ENCODE measurements at places on chromosomes 2 and 18.

- no peak for DNase-seq
Observed at GRCh38 chr2:230762317-230762896, 49.8 kb downstream of the CAB39 start.

DNA sequence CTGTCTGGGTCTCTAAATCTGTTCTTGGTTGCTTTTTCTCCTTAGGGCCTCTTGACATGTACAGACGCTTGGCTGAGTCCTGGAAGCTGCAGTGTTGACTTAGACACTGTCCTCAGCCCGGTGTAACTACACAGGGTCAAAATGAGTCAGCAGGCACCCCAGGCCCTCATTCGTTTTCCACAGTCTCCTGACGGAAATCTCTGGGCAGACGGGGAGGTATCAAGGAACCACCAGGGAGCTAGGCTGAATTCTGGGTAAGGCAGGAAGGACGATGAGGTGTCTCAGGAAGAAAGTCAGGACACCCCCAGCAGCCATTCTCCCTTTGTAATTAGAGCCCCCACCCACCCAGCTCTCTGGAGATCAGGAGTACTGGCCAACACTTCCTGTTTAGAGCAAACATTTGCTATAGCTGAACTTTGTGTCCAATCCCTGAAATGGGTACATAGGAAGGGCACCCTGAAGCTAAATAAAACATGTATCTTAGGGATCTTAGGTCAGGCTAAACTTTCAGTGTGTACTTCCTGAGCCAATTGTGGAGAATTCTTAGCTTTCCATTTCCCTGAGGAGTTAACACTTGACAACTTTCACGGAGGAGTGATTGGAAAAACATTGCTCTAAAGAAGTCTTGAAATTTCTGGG, 23.9 kb upstream of the EPAS1 start:
- DNase-seq: no peak

DNA sequence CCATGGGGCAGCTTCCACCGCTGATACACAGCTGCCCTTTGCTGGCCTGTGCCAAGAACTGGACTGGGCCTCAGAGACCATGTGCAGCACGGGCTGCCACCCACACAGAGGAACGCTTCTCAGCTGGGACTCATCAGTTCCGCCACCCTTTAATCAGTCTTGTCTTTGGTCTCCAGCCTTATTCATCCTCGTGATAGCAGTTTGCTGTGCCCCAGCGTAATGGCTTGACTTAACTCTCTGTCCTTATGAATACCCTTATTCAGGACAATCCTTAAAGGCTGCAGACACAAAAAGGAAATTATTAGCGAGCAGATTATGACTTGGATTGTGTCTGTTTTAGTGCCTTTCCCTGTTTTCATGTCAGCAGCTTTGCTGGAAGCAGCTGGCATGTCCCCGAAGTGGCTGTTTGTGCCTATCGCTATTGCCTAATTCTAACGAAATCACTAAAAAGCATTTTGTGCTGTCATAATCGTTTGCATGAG, 108.9 kb upstream of the DAPL1 start:
- no peak for DNase-seq

GRCh38 chr18:23712445-23712844, 23.2 kb downstream of the LAMA3 start:
- no peak for DNase-seq

DNA sequence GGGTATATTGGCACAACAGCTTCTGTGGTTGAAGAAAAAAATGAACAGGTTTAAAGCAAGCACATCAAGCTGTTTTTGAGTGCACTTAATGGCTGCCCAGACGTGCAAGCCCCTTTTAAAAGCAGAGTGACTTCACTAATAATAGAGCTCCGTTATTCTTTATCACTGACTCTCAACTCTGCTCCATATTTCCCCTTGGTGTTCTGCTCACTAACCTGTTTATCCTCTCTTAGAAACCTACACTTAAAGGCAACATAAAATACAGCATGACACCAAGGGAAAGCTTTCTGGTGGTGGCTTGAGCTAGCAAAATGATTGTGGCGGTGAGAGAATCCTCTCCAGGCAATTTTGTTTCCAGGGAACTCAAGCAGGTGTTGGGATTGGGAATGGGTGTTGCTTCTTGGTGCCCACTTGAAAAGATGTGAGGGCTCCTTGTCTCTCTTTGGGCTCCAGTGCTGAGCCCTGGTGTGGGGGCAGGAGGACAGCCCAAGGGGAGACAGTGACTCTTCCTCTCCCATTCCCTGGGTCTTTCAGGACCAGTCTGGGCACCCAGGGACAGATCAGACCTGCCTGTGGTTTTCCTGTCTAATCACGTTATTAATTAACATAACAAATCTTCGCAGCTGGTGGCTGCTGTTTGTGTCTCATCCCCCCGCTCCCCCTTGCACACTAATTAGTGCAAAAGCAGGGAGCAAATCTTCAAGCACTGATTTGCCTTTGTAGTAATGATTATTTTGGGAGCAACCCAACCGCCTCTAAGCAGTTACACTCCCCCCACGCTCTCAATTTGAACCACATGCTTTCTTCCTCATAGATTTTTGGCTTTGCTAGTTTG, 289.4 kb upstream of the CXCR4 start:
- DNase-seq: no peak

DNA sequence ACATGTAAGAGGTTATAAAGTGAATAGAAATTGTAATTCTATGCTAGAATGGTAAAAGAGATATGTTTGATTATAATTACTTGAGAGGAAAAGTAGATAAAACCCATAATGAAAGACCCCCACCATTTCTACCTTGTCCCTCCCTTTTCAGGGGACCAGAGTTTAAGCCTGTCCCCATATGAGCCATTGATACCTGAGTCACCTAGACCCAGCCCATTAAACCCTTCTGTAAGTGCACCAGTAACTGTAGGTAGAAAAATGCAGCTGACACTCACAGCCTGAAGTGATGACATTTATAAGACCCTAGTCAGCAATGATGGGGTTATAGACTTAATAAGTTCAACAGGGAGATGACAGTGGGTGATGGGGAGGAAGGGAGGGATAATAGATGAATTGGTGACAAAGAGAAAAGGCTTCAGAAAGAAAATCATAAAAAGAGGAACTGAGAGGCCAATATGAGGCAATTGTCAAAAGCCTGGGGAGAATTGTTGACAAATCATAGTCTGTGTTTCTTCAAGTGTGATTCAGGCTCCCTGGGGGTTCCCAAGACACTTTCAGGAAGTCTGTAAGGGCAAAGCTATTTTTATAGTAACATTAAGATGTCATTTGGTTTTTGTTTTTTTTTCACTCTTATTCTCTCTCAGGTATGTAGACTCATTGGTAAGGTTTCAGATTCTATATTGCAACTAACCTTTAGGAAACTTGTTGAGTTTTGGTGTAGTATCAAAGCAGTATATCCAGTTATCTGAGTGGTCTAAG, 544.2 kb downstream of the SATB2 start:
- no peak for DNase-seq

GRCh38 chr2:42072349-42073118, 24.7 kb downstream of the PKDCC start:
- no peak for DNase-seq
